ENCODE measurements at places on chromosomes 16 and 17.
A peak's percentile ranks its signal among the peaks of the same experiment; 100 is the strongest.

DNA sequence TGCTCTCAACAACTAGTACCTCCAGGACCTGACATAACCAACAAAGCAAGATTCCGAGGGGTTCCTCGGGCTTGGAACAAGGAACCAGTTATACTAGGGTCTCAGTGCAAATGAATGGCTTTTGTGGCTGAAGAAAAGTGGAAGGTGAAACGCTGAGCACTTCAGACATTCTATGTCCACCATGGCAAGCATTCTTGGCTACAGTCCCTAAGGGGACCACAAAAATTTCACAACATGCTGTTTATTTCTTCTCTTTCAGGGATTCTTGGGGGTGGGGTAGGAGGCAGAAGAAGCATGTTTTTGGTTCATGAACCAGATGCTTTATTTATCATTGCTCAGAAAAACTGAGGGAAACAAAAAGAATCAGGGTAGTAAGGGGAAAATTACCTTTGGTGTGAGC is 479.9 kb upstream of the CDH11 start:
- H3K4me3 ChIP-seq, result no peak overlapping the region
- H3K4me1 ChIP-seq, result no peaks in the 10 kb centered on the region
- DNase-seq, result no peak
- no peaks in the 10 kb centered on the region for H3K27me3 ChIP-seq
- no peak overlapping the region for H3K27ac ChIP-seq

DNA sequence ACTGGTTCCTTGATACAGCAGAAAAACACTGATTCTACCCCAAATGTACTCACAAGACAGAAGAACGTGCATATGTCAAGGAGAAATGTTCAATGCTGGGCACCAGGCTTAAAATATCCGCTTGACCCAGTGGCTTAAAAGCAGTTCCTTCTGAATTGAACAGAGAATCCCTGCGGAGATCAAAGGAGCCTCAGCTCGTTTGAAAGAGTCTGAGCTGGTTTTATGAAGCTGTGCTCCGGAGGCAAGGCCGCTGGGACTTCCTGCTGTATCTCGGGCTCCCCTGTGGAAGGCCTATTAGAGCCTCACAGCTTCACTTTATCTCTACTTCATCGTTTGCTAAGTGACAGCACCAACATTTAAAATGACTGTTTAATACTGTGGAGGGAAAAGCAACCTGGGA is 2.2 kb downstream of the LMF1 start:
- H3K27me3 ChIP-seq, result no peaks in the 10 kb centered on the region
- peaks cover 29% of the 10 kb centered on the region for H3K4me1 ChIP-seq
- peak overlapping the region; percentile 73 for H3K4me3 ChIP-seq

GRCh38 chr17:69339937-69340336 is 13.0 kb upstream of the ABCA5 start:
- no peak overlapping the region for H3K4me3 ChIP-seq
- no peak for DNase-seq
- no peaks in the 10 kb centered on the region for H3K36me3 ChIP-seq
- no peak overlapping the region for H3K27ac ChIP-seq
- no peaks in the 10 kb centered on the region for H3K4me1 ChIP-seq

DNA sequence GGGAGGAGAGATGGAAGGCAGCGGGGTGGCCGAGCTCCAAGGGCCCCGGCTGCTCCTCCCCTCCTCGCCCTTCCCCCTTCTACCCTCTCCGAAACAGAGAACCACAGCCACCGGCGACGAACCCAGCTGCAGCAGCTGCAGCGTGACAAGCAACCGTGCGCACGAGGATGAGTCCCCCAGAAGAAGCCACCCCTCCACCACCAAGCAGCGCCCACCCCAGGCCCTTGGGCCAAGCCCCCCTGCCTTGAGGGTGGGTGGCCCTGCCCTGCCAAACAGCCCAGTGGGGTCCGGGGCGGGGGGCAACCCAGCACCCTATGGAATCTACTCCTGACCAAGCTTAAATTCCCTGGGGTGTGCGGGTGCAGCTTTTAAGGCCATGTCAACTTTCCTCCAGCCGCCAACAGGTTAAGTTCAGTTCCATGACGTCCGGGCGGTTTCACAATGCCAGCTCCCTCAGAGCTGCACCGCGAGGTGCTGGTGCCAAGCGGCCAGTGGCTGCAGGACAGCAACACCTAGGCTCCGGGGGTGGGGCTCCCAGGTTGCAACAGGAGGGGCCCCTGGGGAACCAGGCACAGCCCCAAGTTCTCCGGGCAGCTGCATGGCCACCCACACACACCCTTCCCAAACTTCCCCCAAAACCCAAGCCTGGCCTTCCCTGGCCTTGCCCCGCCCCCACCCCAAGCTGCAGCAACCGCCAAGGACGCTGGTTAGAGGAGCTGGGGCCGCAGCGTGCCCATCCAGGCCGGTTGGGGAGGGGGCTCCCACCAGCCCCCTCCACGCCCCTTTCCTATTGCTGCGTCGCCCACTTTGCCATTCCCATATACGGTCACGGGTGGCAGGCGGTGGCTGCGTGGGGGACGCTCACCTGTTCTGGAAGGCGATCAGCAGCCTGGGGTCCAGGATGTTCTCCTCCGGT is 2.0 kb downstream of the CBX4 start:
- H3K36me3 ChIP-seq, result peaks cover 73% of the 10 kb centered on the region
- peaks cover 24% of the 10 kb centered on the region for H3K27me3 ChIP-seq
- H3K27ac ChIP-seq, result peak overlapping the region; percentile 97
- peaks cover 24% of the 10 kb centered on the region for H3K4me1 ChIP-seq
- peak overlapping the region; percentile 93 for H3K4me3 ChIP-seq

GRCh38 chr17:19237389-19238166 is 412 bp downstream of the EPN2 start:
- no peaks in the 10 kb centered on the region for H3K36me3 ChIP-seq
- peak; percentile 32 for DNase-seq
- H3K27me3 ChIP-seq, result no peaks in the 10 kb centered on the region
- H3K4me3 ChIP-seq, result peak overlapping the region; percentile 82
- H3K27ac ChIP-seq, result peak overlapping the region; percentile 57
